ENCODE measurements at places on chromosomes 3 and 15. TPM values are rescaled to one million over a fixed set of nuclear protein-coding genes. Genes with fewer than 3 reads are reported as not detected.

LDHAL6B gene
- total RNA-seq, result not detected

PTX3 gene
- 687 TPM for total RNA-seq

MAP1A gene
- 132 TPM for total RNA-seq

REC114 gene
- total RNA-seq, result not detected

SACM1L gene
- total RNA-seq, result 67.6 TPM

WDR93 gene
- total RNA-seq, result under 0.01 TPM

WDR49 gene
- total RNA-seq, result 0.09 TPM

DNAJC17 gene
- total RNA-seq, result 27.2 TPM

DAZL gene
- total RNA-seq, result not detected

TUSC7 gene
- total RNA-seq, result not detected

PIGBOS1 gene
- total RNA-seq, result 5.5 TPM

AMOTL2 gene
- total RNA-seq, result 160 TPM

GLT8D1 gene
- total RNA-seq, result 164 TPM

TPRG1 gene
- total RNA-seq, result 0.30 TPM

CP gene
- total RNA-seq, result not detected

ZNF385D gene
- not detected for total RNA-seq

TMEM207 gene
- not detected for total RNA-seq

GRK7 gene
- total RNA-seq, result 0.05 TPM

PLA2G4D gene
- total RNA-seq, result not detected

UQCRC1 gene
- total RNA-seq, result 300 TPM

BFSP2 gene
- not detected for total RNA-seq

LMCD1 gene
- total RNA-seq, result 175 TPM

TNK2 gene
- 4.8 TPM for total RNA-seq

ZNF80 gene
- total RNA-seq, result not detected

SLC12A8 gene
- total RNA-seq, result 33.5 TPM

GALNT15 gene
- 9.5 TPM for total RNA-seq

SRPRB gene
- total RNA-seq, result 131 TPM

CHL1 gene
- not detected for total RNA-seq

IQCH gene
- total RNA-seq, result 4.2 TPM

LRTM1 gene
- total RNA-seq, result not detected

CCR8 gene
- total RNA-seq, result not detected

CLDN16 gene
- 0.23 TPM for total RNA-seq

GMNC gene
- total RNA-seq, result 0.30 TPM

CRABP1 gene
- total RNA-seq, result not detected

ARF4 gene
- 367 TPM for total RNA-seq

HDDC3 gene
- 11.6 TPM for total RNA-seq

EIF4E3 gene
- 1.2 TPM for total RNA-seq

IMPG2 gene
- 0.59 TPM for total RNA-seq

KLHDC8B gene
- total RNA-seq, result 9.5 TPM

NEDD4 gene
- total RNA-seq, result 47.4 TPM

WWTR1 gene
- 56.1 TPM for total RNA-seq

WNT5A gene
- 77.3 TPM for total RNA-seq

CHRNA3 gene
- total RNA-seq, result not detected

FETUB gene
- total RNA-seq, result not detected

ZCWPW2 gene
- 0.74 TPM for total RNA-seq

SEMA6D gene
- 0.46 TPM for total RNA-seq

SLC22A13 gene
- 1.6 TPM for total RNA-seq

Measured in smooth muscle cell of the umbilical artery (primary cell).